ENCODE measurements at places on chromosomes 4 and X. TPM values are rescaled to one million over a fixed set of nuclear protein-coding genes. Genes with fewer than 3 reads are reported as not detected.

The PLCXD1 gene
- 30.7 TPM for total RNA-seq

The GRIA3 gene
- total RNA-seq, result not detected

The ARHGAP6 gene
- not detected for total RNA-seq

The PRKG2 gene
- 1.4 TPM for total RNA-seq

The CXCL13 gene
- not detected for total RNA-seq

The HPGD gene
- 63.8 TPM for total RNA-seq

The CD99L2 gene
- 48.3 TPM for total RNA-seq

The RTL9 gene
- total RNA-seq, result 0.09 TPM

The ZNF732 gene
- not detected for total RNA-seq

The LANCL3 gene
- not detected for total RNA-seq

The SLC49A3 gene
- total RNA-seq, result not detected

All from A549 treated with ZK216348 at 1 μM for 4 hours (cell line).